CD4-positive, alpha-beta T cell treated with Interleukin-1 beta for 1 hour (primary cell): ENCODE measurements at places on chromosomes 1 and 21.

DNA sequence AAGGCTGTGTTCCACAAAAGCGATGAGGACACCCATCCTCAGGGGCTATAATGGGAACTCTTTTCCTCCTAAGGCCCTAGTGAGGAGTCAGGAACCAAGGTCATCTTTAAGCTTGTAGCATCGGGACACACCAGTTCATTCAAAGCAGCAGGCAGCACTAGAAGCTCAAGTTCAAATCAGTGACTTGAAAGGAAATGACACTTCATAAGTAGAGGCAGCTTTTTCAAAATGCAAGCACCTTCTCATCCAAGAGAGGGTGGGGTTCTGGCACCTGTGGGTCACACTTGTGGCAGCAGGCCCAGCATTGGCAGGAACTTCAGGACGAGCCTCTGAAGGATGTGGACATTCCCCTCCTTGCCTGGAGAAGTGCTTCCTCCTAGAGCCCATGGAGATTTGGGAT lies 496.3 kb downstream of the KIF26B start:
- no peak for DNase-seq

DNA sequence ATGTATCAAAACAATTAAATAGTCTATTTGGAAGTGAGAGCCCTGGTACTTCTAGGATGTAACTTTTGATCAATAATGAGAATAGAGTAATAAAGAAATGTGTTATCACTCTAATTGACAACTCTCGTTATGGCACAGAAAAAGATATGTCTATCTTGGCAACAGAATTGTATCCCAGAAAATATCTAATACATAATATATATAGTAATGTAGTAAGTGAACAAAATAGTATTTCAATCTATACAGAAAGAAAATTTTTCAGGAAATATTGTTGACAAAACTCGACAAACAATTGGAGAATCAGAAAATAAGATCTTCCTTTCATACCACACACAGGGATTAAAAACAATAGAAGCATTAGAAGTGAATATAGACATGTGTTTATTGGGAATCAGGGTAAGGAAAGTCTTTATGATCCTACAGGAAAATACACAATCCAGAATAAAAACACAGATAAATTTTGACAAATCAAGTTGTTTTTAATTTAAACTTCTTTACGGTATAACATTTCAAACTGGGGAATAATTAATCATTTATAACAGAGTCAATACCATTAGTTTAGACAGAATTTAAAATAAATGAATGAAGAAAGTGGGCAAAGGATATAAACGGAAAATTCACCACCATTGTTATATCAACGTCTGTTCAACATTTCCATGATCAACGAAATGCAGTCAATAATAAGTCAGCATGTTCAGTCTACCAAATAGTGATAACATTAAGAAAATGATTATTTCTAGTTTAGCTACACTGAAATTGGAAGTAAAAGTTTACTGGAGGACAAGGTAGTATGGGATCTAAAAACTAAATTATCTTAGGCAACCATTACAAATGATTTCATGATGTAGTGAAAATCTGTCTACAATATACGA lies 1526.5 kb upstream of the TPTE start:
- DNase-seq: no peak

DNA sequence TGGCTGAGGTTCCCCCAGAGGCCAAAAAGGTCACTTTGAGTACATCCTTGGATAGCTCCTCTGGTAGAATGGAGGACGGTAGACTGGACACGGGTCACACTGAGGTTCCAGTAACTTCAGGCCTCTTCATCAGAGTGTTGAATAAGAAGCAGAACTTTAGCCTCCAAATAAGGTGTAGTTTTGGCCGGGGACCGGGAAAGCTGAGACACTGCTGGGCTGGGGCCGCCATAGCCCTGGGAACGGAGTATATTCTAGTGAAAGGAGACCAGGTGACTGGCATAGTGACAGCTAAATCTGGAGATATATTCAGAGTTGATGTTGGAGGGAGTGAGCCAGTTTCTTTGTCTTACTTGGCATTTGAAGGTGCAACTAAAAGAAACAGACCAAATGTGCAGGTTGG lies 84.1 kb downstream of the EVA1C start:
- no peak for DNase-seq

GRCh38 chr1:159171688-159172501 lies 480 bp downstream of the CADM3 start:
- no peak for DNase-seq

GRCh38 chr1:59716832-59717231 lies 97.9 kb upstream of the HOOK1 start:
- no peak for DNase-seq

GRCh38 chr1:34406833-34407539 lies 230.3 kb downstream of the C1orf94 start:
- DNase-seq: no peak

DNA sequence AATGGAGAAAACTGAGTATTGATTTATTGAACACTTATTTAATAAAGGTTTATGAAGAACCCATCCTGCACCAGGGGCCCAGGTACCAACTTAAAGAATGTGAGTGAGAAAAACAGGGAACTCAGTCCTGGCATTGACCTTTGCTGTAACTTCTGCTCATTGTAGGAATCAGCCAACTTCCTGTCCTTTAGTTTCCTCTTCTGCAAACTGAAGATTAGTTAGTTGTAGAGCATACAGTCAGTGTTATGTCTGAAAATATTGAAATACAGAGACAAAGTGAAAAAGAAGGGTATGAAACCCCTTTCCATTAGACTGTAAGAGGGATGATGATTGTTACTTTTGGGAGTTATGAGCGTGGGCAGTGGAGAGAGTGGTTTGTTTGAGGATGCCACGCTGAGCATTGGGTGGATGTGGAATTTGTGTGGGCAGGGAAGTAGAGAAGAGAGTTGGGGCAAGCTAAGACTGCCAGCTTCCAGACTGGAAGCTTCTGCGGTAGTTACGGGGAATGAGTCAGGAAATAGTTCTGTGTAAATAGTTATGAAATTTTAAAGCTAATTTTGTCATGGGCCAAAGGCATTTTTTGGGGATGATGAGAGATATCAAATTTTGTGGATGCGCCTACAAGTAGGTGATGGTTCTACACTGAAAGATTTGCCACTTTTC lies 89.2 kb downstream of the GPR88 start:
- no peak for DNase-seq

GRCh38 chr21:42068592-42068991 lies 2.5 kb upstream of the UMODL1 start:
- no peak for DNase-seq
